ENCODE measurements at places on chromosomes 12 and 14. TPM values are rescaled to one million over a fixed set of nuclear protein-coding genes. Genes with fewer than 3 reads are reported as not detected.

DNA sequence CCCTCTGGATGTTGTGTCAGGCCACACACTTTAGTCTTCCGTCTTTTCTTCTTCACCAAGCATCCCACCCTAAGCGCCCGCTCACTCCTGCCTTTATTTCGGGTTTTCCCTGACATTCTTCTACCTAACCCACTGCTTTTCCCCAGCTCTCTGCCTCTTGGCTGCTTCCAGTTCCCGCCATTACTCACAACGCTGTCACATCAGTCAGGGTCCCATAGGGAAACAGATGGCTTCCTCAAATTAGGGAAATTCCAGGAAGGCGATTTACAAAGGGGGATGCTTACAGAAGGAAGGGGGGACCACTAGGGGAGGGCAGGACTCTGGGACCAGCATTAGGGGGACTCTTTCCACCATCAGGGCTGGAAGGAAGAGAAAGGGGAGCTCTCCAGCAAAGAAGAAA, 9.2 kb upstream of the PPP1R13B start:
- no peaks in the 10 kb centered on the region for H3K36me3 ChIP-seq
- no peak overlapping the region for H3K27ac ChIP-seq
- H3K27me3 ChIP-seq = no peaks in the 10 kb centered on the region
- peaks cover 8% of the 10 kb centered on the region for H3K4me1 ChIP-seq

DNA sequence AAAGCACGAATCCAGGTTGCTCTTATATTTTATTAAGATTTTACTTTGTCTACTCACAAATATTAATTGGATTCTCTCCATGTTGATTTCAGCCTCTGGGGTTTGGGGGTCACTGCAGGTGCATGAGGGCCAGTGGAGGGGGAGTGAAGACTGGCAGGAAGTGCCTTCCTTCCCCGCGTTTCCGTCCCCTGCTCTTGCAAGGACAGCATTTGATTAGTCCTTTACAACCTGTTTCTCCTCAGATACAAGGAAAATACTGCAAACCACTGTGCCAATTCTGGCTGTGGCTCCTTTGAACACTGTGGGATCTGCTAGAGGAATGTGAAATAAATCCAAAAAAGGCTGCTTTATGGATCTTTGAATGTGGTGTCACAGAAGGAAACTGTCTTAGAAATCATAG, 291.8 kb downstream of the ETNK1 start:
- peak overlapping the region; percentile 64 for H3K4me3 ChIP-seq
- no peaks in the 10 kb centered on the region for H3K27me3 ChIP-seq
- peaks cover 8% of the 10 kb centered on the region for H3K4me1 ChIP-seq
- H3K27ac ChIP-seq = no peak overlapping the region
- peaks cover 75% of the 10 kb centered on the region for H3K36me3 ChIP-seq

Gene VPS37B
- total RNA-seq = 21.0 TPM

- H3K4me1 ChIP-seq = no peaks in the 10 kb centered on the region
- H3K27me3 ChIP-seq = no peaks in the 10 kb centered on the region
- no peak overlapping the region for H3K4me3 ChIP-seq
- DNase-seq = no peak
These were observed 423.7 kb downstream of the LRIG3 start for GRCh38 chr12:58496411-58497190.

- no peaks in the 10 kb centered on the region for H3K4me1 ChIP-seq
- peak; percentile 18 for DNase-seq
- no peaks in the 10 kb centered on the region for H3K27me3 ChIP-seq
- H3K36me3 ChIP-seq = peaks cover 59% of the 10 kb centered on the region
- H3K27ac ChIP-seq = no peak overlapping the region
- no peak overlapping the region for H3K4me3 ChIP-seq
These were observed 6.8 kb downstream of the KNTC1 start for GRCh38 chr12:122533856-122534255.

Gene DDX55
- total RNA-seq = 35.8 TPM

DNA sequence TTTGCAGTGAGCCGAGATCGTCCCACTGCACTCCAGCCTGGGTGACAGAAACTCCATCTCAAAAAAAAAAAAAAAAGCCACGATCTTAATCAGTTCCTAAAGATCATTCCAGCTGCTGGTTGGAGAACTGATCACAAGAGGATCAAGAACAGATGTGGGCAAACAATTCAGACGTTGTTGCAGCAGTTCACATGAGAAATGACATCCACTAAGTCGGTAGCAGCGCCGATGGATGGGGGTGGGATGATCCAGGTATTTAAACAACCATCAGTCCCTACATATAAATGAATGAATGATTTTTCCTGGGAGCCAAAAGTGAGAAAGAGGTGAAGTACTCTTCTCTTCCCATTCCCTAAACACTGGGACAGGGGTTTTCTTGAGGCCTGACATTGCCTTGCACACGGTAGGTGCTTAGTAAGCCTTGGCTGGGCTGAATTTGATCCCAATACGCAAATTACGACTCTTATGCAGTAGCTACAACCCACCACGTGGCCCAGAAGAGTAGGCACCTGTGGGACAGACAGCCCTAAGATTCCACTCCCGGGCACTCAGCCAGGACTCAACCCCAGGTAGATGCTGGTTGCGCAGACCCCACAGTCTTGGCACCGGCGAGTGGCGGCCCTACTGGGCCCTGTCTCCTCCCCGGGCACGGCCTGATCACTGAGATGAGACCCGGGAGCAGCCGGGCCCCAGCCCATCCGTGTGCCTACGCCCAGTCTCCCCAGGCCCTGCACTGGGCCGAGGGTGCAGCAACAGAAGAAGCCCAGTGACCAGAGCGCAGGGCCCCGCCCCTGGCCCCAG, 565 bp downstream of the SPRYD3 start:
- H3K4me3 ChIP-seq = peak overlapping the region; percentile 87
- no peaks in the 10 kb centered on the region for H3K4me1 ChIP-seq
- DNase-seq = no peak
- peaks cover 15% of the 10 kb centered on the region for H3K27me3 ChIP-seq
- H3K27ac ChIP-seq = peak overlapping the region; percentile 66
- peaks cover 37% of the 10 kb centered on the region for H3K36me3 ChIP-seq

- H3K36me3 ChIP-seq = no peaks in the 10 kb centered on the region
- no peak overlapping the region for H3K4me3 ChIP-seq
- H3K27me3 ChIP-seq = no peaks in the 10 kb centered on the region
- H3K27ac ChIP-seq = no peak overlapping the region
- peaks cover 25% of the 10 kb centered on the region for H3K4me1 ChIP-seq
These were observed 61.6 kb downstream of the ARL6IP4 start for GRCh38 chr12:123041811-123042655.

Gene SLCO1B1
- total RNA-seq = not detected

DNA sequence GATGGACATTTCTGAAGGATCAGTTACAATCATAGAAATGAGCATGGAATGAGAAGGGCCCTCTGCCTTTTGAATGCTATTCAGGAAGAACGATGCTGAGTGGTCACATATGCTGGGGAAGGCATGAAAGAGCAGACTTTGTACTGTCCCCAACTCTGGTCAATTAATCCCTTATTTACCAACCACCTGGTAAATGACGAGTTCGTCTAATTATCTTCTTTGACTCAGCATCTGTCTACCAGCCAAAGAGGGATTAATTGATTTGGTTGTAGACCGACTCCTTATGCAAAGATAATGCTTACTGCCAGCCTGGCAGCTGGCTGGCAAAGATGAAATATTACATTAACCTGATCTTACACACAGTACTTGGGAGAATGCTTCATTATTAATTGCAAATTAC, 152.2 kb downstream of the CHST11 start:
- H3K27ac ChIP-seq = peak overlapping the region; percentile 15
- H3K4me1 ChIP-seq = peaks cover 9% of the 10 kb centered on the region
- no peaks in the 10 kb centered on the region for H3K27me3 ChIP-seq
- DNase-seq = no peak
- H3K4me3 ChIP-seq = peak overlapping the region; percentile 36

Gene SLC22A17
- total RNA-seq = 74.6 TPM

- H3K27ac ChIP-seq = no peak overlapping the region
- no peak overlapping the region for H3K4me3 ChIP-seq
- DNase-seq = no peak
- H3K36me3 ChIP-seq = no peaks in the 10 kb centered on the region
- H3K27me3 ChIP-seq = no peaks in the 10 kb centered on the region
These were observed 78.3 kb downstream of the NPAS3 start for GRCh38 chr14:33017016-33017415.

DNA sequence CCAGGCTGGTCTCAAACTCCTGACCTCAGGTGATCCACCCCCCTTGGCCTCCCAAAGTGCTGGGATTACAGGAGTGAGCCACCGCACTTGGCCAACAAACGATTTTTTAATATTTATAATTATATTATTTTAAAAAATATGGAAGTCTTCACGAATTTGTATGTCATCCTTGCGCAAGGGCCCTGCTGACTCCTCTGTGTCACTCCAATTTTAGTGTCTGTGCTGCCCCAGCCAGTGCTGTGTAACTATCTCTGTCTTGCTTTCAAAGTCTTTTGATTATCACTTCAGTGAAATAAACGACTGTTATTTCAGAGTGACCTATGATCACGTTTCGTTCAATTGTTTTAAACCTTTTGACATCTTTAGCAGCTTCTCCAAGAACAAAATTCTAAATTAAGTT, 13.1 kb upstream of the MMP17 start:
- H3K27me3 ChIP-seq = no peaks in the 10 kb centered on the region
- no peak overlapping the region for H3K4me3 ChIP-seq
- no peak overlapping the region for H3K27ac ChIP-seq
- no peak for DNase-seq
- H3K36me3 ChIP-seq = no peaks in the 10 kb centered on the region
- H3K4me1 ChIP-seq = no peaks in the 10 kb centered on the region

Gene FOXG1
- total RNA-seq = 0.11 TPM

Gene CLEC12A
- not detected for total RNA-seq

- no peaks in the 10 kb centered on the region for H3K36me3 ChIP-seq
- no peak overlapping the region for H3K4me3 ChIP-seq
- no peaks in the 10 kb centered on the region for H3K27me3 ChIP-seq
- no peak for DNase-seq
- H3K4me1 ChIP-seq = no peaks in the 10 kb centered on the region
These were observed 53.5 kb upstream of the RNU6-8 start for GRCh38 chr14:32256576-32256975.

Gene MOK
- total RNA-seq = 60.3 TPM

Gene POMT2
- 58.3 TPM for total RNA-seq

- no peaks in the 10 kb centered on the region for H3K27me3 ChIP-seq
- H3K36me3 ChIP-seq = peaks cover 42% of the 10 kb centered on the region
- H3K4me1 ChIP-seq = no peaks in the 10 kb centered on the region
- no peak for DNase-seq
These were observed 88.2 kb downstream of the DUSP16 start for GRCh38 chr12:12474471-12474928.

GRCh38 chr12:22981711-22982110, 356.7 kb downstream of the ETNK1 start:
- DNase-seq = no peak
- no peak overlapping the region for H3K4me3 ChIP-seq
- H3K27ac ChIP-seq = no peak overlapping the region

- DNase-seq = no peak
- no peak overlapping the region for H3K27ac ChIP-seq
- H3K36me3 ChIP-seq = no peaks in the 10 kb centered on the region
These were observed 4.3 kb downstream of the SLC2A14 start for GRCh38 chr12:7868391-7868790.

GRCh38 chr14:49549881-49550280, 36.3 kb downstream of the RPS29 start:
- no peak overlapping the region for H3K27ac ChIP-seq
- peak; percentile 80 for DNase-seq
- H3K36me3 ChIP-seq = no peaks in the 10 kb centered on the region
- H3K4me1 ChIP-seq = peaks cover 14% of the 10 kb centered on the region
- H3K27me3 ChIP-seq = no peaks in the 10 kb centered on the region

GRCh38 chr12:8697476-8698131, at the start of gene RIMKLB:
RIMKLB (plus strand) TSS chr12:8697991; CDS start chr12:8713867, 15,876 bp downstream.
- peaks cover 20% of the 10 kb centered on the region for H3K36me3 ChIP-seq
- H3K27ac ChIP-seq = peak within 1 kb of the TSS; percentile 95
- DNase-seq = peak; percentile 93
- no peaks in the 10 kb centered on the region for H3K27me3 ChIP-seq
- peaks cover 2% of the 10 kb centered on the region for H3K4me1 ChIP-seq

DNA sequence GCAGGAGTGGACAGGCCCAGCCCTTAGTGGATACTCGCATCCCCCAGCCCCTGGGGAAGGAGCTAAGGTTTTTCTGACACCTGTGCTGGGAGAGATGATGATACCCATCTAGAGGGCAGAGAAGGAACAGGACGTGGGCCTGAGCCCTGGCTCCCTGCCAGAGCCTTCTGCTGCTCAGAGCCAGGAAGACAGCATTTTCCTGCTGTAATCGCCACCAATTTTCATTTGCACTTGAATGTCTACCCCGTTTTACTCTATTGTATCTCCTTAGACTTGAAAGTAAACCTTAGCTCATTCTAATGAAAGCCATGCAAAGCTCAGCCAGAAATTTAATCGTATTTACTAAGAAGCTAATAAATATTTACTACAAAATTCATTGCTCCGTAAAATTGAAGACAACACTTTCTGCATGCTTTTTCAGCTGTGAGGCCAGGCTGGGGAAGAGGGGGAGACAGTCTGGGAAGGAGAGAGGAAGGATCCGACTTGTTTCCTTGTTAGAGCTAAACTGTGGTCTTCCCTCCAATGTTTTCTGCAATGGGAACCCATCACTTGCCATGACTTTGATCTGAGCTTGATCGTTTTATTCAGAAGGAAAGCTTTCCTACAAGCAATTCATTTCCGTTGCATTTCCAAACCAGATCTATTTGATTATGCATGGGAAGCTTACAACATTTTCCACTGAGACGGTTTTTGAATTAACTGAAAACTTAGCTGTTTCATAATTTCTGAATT, 17.6 kb upstream of the TRAF3 start:
- DNase-seq = no peak
- no peaks in the 10 kb centered on the region for H3K27me3 ChIP-seq
- H3K27ac ChIP-seq = no peak overlapping the region
- no peak overlapping the region for H3K4me3 ChIP-seq

DNA sequence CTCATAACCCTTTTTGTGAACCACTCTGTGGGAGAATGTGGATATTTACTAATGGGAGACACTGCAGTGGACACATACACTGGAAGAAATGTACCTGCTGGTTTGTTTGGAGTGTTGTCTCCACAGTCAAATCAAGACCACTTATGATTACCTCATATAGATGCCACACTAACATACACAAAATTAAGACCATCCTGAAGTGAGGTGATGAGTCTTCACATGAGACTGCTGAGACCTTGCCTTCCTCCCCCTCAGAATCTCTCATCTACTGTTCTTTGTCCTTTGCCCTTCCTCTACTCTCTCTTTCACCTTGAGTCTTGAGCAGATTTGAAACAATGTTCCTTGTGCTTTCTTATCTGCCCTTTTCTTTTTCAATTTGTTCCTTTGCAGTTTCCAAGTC, 4.3 kb downstream of the KRT6A start:
- no peak overlapping the region for H3K27ac ChIP-seq
- no peak for DNase-seq
- H3K4me3 ChIP-seq = no peak overlapping the region
- no peaks in the 10 kb centered on the region for H3K4me1 ChIP-seq
- no peaks in the 10 kb centered on the region for H3K27me3 ChIP-seq

DNA sequence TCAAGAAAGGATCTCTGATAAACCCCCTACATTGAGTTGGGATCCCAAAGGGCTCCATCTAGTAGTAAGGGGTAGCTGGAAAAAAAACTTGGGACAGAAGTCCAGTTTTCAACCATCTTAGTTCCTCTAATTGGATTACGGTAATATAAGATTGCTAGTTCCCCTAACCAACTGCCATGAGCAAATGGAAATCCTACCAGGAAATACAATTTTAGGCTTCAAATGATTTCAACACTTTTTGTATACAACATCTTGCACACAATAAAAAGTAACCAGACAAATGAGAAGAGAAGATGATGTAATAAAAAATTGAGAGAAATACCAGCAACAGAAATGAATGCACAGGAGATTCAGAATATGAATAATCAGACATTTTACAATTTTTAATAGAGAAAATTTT, 73.0 kb downstream of the TSHR start:
- no peak overlapping the region for H3K27ac ChIP-seq
- no peak for DNase-seq
- no peaks in the 10 kb centered on the region for H3K4me1 ChIP-seq
- no peak overlapping the region for H3K4me3 ChIP-seq
- H3K27me3 ChIP-seq = no peaks in the 10 kb centered on the region

Data from endodermal cell (in vitro differentiated cells).